ENCODE measurements at places on chromosomes 5 and 9.
A peak's percentile ranks its signal among the peaks of the same experiment; 100 is the strongest.

DNA sequence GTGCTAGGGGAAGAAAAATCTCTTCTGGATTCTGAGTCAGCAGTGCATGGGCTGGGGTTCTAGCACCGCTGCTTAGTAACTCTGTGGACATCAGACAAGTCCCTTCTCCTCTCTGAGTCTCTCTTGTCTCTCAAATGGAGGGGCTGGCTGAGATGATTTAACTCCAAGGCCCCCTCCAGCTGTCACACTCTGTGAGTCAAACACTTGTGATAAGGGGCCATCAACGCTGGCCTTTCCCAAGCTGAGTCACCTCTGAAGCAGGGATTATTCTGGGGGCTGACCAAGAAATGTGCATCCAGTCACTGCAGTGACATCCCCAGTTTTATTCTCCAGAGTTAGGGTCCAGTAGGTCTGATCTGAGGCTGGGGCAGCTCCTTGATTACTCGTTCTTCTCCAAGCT, 110.4 kb upstream of the ZNF462 start:
- peak; percentile 86 for DNase-seq

DNA sequence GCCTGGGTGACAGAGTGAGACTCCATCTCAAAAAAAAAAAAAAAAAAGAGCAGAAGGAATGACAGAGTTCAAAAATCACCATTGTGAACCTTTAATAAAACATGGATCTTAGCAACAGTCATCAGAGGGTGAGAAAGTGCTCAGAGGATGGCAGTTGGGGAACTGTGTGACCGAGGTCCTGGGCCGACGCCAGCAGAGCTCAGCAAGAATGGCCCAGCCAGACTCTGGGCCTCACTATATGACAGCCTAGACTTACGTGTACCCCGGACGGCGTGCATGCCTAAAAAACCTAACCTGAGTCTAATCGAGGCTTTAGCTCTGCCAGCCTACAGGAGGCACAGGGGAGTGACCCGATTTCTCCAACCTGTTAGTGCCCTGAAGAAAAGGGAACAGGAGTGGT, 64.3 kb downstream of the MVB12B start:
- DNase-seq = no peak

DNA sequence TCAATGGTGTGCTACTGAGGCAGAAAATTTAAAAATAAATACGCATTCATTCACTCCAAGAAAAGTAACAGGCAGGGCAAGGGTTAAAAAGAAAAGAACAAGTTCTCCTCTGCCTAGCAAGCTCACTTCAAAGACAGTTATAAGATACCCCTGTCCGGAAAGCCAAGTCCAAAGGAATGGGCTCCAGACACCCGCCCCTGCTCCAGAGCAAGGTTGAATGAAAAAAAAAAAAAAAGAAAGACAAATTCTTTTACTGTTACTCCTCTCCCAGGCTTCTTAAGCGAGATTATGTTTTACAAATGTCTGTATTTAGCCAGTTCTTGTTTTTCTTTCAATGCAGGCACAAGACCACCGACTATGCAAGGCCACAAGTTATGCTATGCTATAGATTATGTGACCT, 9.1 kb upstream of the ANXA2R start:
- no peak for DNase-seq

GRCh38 chr9:92517046-92517445, 18.7 kb downstream of the ECM2 start:
- no peak for DNase-seq

GRCh38 chr5:33188089-33188488, 252.7 kb upstream of the TARS1 start:
- no peak for DNase-seq

DNA sequence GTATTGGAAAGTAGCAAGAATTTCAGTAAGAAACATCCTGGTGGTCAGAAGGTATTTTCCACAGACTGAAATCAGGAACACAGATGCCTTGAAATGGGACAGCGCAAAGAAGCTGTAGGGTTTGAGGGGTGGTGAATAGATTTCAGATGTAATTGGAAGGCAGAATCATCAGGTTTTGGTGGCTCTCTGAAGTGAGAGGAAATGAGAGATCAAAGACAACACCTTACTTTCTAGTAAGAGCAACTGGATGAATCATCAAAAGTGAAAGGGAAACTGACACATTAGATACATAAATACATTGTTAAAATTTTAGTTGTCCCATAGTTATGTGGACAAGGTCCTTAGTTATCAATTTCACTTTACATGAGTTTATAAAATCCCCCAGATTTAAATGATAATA, 188.2 kb upstream of the SLC27A6 start:
- no peak for DNase-seq

DNA sequence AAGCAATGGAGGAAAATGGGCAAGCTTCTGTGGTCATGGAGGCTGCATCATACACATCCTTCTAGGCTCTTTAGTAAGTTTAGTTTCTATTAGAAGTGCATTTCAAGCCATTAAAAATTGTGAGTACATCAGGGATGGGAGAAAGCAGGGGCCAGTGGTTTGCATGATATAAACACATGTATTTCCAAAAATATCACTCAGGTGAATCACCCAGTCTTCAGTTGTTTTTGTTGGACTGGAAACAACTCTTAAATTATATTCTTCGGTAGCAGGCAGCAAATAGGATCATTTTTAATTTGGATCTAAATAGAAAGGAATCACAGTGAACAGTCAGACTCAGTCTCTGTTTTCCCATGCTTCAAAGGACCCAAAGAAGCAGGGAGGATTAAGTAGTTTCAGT, 657.9 kb downstream of the TLR4 start:
- no peak for DNase-seq

DNA sequence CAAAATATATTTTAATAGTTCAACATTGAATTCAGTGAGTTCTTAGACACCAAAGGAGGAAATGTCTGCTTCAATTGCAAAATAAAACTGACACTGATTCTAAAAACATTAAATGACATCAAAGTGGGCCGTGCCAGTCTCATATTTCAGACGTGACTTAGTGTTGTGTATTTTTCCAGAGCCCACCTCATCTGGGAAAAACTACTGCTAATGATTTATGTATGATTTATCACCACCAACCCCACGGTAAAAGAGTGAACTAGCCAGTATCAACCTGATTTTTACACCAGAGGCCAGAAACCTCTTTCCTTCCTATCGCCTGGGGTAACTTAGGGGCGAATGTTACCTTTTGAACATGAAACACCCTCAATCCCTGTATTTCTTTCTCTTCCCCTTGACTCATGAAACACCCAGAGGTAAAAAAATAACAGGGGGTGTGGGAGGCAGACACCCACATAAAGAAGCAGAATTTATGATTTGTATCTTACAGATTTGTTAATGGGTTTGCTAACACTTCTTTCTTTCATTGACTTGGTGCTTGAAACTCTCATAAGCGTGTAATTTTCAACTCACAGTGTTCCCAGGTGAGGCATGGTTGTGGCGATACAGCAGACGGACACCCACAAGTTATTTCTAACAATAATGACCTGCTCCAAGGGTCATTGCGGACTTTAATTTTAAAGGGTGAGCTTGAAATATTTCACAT, 56.4 kb upstream of the FANCC start:
- DNase-seq = no peak

- DNase-seq = no peak
These were observed 251.1 kb upstream of the PPP1R2B start for GRCh38 chr5:156598964-156599363.

- peak; percentile 88 for DNase-seq
These were observed 229.5 kb upstream of the NMUR2 start for GRCh38 chr5:152634586-152634985.

DNA sequence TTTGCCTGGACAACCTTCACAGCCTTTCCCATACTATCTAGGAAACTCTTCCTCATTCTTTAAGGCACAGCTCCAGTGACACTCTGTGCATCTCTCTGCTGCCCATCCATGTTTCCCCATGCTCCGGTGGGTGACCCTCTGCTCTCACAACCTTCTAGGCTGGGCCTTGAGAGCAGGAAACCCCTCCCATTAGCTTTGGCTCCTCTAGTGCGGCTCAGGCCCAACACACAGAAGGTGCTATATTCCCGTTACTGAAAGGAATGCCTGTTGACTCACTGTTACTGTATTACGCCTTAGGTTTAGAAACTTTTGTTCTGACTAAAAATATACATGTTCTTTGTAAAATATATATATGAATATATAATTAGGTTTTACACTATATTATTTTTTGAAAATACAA, 8.1 kb upstream of the CCL28 start:
- DNase-seq = no peak

DNA sequence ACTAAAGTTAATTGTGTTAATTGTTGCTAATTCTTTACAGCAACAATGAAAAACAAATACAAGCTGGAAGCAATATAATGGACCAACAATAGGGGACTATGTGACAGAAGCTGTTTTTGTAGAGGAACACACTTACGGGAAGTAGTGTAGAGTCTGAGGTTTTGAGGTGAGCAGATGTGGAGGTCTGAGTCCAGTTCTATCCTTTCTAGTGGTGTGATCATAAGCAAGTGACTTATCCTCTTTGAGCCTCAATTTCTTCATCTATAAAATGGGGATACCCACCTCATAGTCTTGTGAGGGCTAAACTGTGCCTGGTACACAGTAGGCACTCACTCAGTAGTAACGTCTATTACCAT, 28.3 kb downstream of the ALG2 start:
- no peak for DNase-seq

DNA sequence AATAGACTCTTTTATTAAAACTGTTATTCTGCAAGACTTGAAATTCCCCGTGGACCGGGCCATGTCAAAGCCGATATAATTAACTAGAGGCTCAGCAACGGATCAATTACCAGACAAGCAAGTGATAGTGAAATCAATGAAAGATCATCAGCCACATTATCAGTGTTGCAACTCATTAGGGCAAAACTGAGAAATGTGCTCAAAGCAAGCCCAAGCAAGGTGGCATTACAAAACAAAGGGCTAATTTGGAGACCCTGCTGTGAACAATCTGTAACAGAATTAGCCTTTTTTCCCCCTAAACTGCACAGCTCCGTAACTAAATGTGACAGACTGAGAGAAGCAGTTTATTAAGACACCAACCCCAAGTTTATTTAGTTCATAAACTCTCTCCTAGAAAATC, 140.3 kb downstream of the BNC2 start:
- no peak for DNase-seq

Measured in NCI-H524 (cell line).